A549 (cell line): ENCODE measurements at places on chromosomes 1 and 21.

- no peak for DNase-seq
These were observed 15.5 kb downstream of the DPYD start for GRCh38 chr1:97905141-97905940.

DNA sequence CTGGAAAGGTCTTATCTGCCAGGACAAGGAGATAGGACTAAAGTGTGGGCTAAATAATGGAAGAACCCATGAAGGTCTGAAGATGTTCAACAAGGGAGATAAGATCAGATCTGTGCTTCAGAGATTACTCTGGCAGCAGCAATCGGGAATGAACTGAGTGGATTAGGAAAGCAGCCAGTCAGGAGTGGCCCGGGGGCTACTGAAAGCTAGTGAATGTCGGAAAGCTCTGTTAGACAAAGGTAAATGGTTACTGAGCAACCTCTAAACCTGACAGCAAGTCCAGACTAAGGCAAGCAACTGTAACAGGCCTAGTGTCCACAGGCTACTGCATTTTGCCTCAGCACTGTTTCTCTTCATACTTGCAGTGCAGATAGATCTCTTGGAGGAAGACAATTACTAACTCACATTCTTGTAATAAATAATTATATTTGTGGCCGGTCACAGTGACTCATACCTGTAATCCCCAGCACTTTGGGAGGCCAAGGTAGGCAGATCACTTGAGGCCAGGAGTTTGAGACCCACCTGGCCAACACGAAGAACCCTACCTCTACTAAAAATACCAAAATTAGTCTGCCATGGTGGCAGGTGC, 12.5 kb downstream of the IQGAP3 start:
- DNase-seq = no peak

DNA sequence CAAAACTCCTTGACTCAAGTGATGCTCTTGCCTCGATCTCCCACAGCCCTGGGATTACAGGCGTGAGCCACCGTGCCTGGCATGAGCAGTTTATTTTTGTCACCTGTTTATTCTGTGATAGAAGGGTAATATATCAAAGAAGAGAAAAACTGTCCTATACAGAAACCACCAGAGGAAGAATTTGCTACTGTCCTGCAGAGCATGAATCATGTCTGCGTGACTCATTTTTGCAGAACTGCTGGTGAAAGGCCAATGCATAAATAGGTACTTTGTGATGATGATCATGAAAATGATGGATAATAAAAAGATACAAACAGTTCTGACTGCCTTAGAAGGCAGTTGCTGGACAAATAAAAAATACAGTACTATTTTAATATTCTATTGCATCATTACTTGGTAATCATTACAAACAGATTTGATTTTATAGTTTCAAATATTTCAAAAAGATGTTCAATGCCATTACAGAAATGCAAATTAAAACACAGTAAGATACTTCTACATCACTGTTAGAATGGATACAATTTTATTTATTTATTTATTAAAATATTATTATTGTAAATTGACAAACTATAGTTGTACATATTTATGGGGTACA, 26.5 kb downstream of the RIPPLY3 start:
- peak; percentile 30 for DNase-seq

DNA sequence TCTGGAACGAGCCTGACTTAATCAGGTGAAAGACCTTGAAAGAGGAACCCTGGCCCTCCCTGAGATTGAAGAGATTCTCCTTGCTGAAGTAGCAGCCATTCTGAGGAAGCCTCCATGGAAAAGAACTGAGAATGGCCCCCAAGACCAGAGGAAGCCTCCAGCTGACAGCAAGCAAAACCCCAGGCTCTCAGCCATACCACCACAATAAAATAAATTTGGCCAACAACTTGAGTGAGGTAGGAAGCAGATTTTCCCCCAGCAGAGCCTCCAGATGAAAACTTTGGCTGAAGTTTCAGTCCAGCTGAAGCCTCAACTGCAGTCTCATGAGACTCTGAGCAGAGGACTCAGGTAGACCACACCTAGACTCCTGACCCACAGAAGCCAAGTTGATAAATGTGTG, 34.0 kb upstream of the SLAMF9 start:
- DNase-seq = no peak
